ENCODE measurements at places on chromosomes 7 and 10.

- DNase-seq, result no peak
Observed at GRCh38 chr7:138468244-138469123, 8.4 kb downstream of the TRIM24 start.

- no peak for DNase-seq
Observed at GRCh38 chr10:126235091-126235978, 152.9 kb downstream of the ADAM12 start.

DNA sequence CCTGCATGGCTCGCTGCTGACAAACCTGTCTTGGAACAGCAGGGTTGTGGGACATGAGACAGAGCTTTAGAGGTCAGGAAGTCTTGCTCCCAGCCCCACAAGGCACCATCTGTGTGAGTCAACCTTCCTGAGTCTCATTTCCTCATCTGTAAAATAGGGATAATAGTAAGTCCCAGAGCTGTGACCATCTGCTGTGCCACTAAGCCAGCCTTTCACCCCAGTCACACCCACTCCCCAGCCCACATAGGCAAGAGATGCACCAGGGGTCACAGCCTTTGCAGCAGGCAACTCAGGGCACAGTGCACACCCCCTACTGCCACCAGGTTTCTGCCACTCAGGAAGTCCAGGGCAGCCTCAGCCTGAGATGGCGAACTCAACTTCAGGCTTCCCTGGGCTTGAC lies 29.4 kb upstream of the CDH23 start:
- DNase-seq, result no peak

GRCh38 chr7:80632139-80632538 lies 6.3 kb upstream of the CD36 start:
- DNase-seq, result no peak

DNA sequence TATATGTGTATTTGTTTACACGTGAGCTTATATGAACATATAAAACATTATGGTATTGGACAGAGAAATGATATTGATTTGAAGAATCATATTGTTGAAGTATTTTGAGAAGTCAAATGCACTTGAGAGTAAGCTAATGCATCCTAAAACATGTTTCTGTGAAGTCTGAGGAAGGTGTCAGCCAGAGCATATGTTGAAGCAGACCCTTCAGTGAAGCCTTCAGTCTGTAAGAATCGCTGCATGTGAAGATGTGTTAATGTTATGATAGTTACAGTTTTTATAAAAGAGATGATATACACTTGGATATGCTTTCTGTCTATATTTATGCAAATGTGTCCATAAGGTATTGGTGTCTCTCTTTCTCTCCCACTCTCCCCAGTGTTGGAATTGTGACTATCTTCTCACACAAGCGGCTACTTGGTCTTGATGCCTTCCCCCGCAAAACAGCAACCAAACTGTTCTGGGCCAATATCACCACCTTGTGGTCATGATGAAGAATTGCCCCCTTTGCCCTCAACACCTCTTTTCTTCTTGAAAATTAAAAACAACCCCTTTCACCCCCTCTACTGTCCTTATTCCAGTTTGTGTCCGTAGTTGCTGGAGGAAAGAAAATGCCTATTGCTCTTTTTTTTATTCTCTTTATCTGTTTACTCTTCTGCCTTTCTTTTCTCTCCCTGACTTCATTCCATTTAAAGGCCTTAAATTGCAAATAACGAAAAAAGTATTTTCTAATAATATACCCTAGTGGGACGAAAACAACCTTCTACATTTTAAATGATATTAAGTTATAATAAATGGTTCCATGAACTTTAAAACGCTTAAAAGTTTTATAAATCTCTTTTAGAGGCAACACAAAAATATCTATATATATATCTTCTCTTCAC lies 64.9 kb downstream of the IKZF1 start:
- DNase-seq, result no peak

DNA sequence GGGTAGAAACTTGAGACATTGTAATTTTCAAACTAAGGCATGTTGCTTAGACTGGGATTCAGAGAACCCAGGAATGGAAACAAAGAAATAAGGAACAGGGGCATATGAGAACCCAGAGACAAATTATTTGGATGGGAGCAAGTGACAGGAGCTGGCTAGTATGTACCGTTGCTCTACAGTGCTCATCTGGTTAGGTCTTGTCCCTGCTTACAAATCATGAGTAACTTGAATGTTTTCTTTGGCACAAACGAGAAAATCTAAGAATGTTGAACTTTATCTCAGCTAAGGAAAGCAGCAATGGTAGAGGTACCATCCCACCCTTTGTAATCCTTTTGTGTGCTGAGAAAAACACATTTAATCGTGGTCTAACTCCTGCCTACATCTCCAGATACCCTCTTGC lies 116.0 kb upstream of the IMMP2L start:
- no peak for DNase-seq

- no peak for DNase-seq
Observed at GRCh38 chr7:128162666-128163065, 78.4 kb upstream of the LEP start.

DNA sequence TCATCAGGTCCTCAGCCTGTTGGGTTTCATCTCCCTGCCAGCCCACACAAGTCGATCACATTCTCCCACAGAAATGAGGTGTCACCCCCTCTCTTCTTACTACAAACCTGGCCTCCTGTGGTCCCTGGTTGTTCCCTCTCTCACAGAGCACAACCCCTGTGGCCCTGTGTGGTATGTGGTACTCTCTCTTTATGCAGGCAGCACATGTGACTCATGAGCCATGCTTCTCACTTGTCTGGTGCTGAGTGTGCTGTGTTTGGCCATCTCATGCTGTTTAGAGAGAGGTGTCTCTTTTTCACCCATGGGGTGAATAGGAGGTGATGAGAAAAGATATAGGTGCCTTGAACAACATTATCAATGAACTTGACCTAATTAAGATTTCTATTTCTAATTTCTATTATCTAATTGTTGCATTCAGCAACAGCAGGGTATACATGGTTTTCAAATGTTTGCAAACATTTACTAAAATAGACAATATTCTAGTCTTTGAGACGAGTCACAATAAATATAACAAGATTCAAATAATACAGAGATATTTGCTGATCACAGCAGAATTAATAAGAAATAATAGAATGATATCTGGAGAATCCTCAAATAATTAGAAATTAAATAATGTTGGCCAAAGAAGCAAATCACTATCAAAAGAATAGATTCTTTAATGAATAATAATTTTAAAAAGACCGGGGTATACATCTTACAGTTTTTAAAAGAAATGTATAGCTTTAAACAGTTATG lies 633.8 kb upstream of the IGFBP3 start:
- DNase-seq, result no peak

- no peak for DNase-seq
Observed at GRCh38 chr7:103989200-103989784, at the start of gene RELN. TSS of gene RELN (minus strand) at chr7:103989658. CDS start at chr7:103989356, 302 bp downstream.

Data from activated T-cell treated with anti-CD3 and anti-CD28 coated beads for 1 hour (primary cell).